ENCODE measurements at places on chromosomes 1 and 21.

DNA sequence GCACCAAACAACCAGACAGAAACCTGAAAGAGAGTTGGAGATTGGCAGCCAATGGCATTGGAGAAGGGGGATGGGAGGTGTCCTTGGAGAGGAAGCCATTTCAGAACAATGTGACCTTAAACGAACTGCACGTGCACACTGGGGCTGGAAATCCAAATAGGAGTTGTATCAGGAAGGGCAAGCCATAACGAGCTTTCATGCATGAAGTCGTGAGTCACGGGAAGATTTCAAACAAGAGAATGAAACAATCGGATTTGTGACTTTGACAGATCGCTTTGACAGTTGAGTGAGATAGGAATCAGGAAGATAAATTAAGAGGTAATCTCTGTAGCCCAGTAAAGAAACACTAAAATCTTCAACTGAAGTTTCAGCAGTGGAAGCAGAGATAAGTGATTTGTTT, 445.8 kb upstream of the ZP4 start:
- DNase-seq, result no peak

GRCh38 chr21:45427331-45428271, 22.6 kb downstream of the COL18A1 start:
- DNase-seq, result no peak

DNA sequence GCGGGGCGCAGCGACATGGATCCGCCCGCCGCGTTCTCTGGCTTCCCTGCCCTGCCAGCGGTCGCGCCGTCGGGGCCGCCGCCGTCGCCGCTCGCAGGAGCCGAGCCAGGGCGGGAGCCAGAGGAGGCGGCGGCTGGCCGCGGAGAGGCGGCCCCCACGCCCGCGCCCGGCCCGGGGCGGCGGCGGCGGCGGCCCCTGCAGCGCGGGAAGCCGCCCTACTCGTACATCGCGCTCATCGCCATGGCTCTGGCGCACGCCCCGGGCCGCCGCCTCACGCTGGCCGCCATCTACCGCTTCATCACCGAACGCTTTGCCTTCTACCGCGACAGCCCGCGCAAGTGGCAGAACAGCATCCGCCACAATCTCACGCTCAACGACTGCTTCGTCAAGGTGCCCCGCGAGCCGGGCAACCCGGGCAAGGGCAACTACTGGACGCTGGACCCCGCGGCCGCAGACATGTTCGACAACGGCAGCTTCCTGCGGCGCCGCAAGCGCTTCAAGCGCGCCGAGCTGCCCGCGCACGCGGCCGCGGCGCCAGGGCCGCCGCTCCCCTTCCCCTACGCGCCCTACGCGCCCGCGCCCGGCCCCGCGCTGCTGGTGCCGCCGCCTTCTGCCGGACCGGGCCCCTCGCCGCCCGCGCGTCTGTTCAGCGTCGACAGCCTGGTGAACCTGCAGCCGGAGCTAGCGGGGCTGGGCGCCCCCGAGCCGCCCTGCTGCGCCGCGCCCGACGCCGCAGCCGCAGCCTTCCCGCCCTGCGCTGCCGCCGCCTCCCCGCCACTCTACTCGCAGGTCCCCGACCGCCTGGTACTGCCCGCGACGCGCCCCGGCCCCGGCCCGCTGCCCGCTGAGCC, 459 bp downstream of the FOXE3 start:
- DNase-seq, result no peak

DNA sequence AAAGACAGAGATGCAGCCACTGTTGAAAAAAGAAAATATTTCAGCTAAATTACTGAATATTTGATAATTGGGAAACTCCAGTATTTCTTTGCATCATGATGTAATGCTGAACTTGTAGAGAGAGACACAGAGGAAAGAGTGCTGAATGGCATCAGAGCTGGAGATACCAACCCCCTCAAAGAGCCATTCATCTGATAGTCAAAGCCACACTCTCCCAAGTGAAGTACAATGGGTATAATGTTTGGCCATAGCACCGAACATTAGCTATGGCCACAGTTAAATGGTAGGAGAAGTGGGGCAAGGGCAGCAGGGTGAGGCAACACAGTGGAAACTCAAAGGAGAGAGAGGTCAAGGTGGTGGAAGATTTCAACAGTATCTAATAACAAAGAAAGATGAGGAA, 107.5 kb upstream of the TNFSF4 start:
- DNase-seq, result no peak

- no peak for DNase-seq
Observed at GRCh38 chr1:226670073-226670472, 69.0 kb downstream of the ITPKB start.
